GM13976 (cell line): ENCODE measurements at places on chromosomes 1 and 21.

DNA sequence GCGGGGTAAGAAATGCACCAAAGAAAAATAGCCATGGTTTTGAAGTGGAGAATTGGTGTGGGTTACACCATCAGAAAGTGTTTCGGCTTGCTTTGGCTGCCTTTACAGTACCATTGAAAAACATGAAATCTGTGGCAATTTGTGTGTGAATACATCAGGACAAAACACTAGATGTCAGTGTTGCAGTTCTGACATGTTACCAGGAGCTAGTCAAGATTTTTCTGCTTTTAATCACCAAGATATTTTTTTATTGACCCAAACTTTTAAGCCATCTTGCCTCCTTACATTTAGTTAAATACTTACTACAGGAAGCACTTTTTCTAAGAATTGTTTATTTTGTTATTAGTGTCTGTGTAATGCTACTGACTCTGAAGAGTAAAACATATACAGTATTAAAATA is 14.3 kb downstream of the RRP15 start:
- no peak for DNase-seq

GRCh38 chr1:177170756-177171535 is at the start of gene BRINP2:
BRINP2 (plus strand) TSS chr1:177170958; CDS start chr1:177229877, 58,919 bp downstream.
- no peak for DNase-seq

- no peak for DNase-seq
Measured at GRCh38 chr1:18008081-18008480, 99.5 kb upstream of the IGSF21 start.

GRCh38 chr1:109649491-109649914 is 6.4 kb upstream of the GSTM4 start:
- no peak for DNase-seq

- DNase-seq: no peak
Measured at GRCh38 chr1:224815647-224816046, 113.8 kb upstream of the DNAH14 start.

GRCh38 chr1:235147269-235147668 is 13.8 kb downstream of the RBM34 start:
- DNase-seq: no peak

- DNase-seq: no peak
Measured at GRCh38 chr1:115668579-115668978, 26.8 kb downstream of the VANGL1 start.

- DNase-seq: no peak
Measured at GRCh38 chr21:29185172-29185571, 54.7 kb downstream of the MAP3K7CL start.

- no peak for DNase-seq
Measured at GRCh38 chr1:207330011-207330710, 8.7 kb downstream of the CD55 start.

- no peak for DNase-seq
Measured at GRCh38 chr21:38289705-38290485, 33.1 kb downstream of the KCNJ15 start.

- no peak for DNase-seq
Measured at GRCh38 chr1:2384941-2385481, 6.3 kb downstream of the MORN1 start.

GRCh38 chr21:32281531-32281930 is 2.7 kb upstream of the MIS18A start:
- DNase-seq: no peak

DNA sequence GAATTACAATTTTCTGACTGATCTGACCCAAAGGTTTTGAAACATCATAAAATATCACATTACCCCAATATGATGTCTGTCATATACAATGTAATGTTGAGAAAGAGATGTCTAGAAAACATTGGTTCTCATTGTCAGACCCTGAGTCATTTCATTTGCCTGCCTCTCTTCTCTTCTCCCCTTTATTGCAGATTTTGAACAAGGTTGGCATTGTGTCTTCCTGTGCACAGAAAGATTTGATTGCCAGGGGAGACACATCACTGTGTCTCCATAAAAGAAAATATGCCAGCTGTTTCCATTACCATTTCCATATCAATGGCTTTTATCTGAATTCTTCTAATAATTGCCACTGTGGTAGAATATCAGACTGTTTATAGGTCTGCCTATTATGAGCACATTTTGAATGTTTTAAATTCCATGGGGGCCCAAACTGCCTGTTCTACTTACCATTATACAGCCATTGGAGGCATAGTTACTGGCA is 65.6 kb downstream of the IFI44 start:
- DNase-seq: no peak

- DNase-seq: no peak
Measured at GRCh38 chr1:156414461-156415064, 45.6 kb downstream of the RHBG start.

- no peak for DNase-seq
Measured at GRCh38 chr1:55670331-55671082, 455.3 kb upstream of the USP24 start.

DNA sequence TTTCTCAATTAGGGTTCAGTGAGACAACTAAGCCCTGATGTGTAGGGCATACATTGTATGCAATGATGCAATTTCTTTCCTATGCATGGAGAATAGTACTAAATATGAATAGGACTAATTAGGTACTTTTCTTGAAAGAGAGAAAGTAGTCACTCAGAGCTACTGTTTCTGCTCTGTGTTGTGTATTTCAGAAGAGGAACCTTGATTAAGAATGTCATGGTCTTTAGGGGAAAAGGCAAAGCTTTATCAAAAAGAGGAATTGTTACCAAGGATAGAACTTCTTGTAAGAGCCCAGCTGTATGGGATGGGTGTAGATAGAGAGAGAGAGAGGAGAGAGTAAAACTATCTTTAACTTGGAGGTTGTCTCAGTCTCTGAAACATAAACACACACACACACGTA is 49.1 kb downstream of the HLX start:
- DNase-seq: no peak

GRCh38 chr1:152884966-152885624 is 7.0 kb downstream of the SMCP start:
- DNase-seq: no peak

- peak; percentile 36 for DNase-seq
Measured at GRCh38 chr1:62437273-62437940, 558 bp downstream of the USP1 start.

DNA sequence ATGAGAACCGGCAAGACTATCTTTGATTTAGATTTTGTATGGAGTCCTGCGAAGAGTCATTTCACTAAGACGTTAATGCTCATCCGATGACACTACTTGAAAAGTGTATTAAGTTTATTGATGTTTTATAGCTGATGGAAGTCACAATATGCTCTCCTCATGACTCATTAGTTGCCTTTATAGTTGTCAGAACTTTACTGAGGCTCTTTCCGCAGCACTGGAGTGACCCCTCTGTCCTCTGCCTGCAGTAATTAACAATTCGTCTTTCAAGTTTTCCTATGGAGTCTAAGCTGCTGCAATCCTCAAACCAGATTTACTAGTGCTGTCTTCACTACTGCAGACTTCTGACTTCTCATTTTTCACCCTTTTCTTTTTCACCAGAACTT is 853 bp downstream of the USP16 start:
- DNase-seq: no peak

DNA sequence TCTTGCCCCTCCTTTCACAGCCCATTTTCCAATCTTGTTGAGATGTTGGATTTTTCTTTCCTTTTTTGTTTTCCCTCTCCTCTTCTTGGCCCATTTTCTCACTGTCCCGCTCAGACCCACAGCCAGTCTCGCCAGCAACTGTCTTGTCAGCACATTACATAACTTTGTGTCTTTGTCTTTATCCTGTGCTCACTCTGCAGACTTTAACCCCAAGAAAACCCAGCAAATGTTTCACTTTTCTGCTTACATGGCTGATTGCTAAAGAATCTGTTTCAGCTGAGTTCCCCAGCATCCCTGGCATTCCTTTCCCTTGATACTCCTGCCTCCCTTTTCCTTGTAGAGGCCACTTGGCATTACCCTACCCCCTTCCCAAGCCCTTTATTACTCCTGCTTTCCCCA is 74.6 kb downstream of the ZNF648 start:
- no peak for DNase-seq

GRCh38 chr21:29264721-29265120 is 34.0 kb upstream of the BACH1 start:
- no peak for DNase-seq

DNA sequence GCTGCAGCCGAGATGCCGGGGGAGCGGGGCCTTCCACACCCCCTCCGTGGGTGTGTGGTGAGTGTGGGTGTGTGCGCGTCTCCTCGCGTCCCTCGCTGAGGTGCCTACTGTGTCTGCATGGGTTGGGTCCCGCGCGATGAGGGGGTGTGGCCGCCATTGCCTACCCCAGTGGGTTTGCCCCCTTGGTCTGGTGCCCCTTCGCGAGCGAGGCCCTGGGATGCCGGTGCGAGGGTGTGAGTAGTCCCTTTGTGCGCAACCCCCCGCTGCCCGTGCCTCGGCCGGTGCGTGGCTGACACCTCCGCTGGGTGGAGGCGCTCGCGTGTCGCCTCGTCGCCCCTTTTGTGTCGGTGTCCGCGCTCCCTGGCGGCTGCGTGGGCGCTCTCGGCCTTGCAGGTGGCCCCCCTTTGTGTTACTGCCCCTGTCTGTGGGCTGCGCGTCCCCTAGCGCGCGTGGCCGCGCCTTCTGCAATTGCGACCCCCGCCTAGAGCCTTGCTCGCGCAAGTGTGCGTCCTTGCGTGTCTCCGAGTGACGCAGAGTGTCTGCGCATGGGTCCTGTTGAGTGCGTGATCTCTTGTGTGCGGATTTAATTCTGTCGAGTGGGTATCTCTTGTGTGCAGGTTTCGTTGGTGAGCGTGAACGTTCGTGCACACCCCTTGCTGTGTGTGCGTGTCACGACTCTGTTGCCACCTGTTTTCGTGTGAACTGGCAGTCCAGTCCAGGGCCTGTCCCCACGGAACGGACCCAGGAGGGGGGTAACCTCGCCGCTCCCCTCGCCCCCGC is 553 bp downstream of the TTC3 start:
- peak; percentile 52 for DNase-seq

DNA sequence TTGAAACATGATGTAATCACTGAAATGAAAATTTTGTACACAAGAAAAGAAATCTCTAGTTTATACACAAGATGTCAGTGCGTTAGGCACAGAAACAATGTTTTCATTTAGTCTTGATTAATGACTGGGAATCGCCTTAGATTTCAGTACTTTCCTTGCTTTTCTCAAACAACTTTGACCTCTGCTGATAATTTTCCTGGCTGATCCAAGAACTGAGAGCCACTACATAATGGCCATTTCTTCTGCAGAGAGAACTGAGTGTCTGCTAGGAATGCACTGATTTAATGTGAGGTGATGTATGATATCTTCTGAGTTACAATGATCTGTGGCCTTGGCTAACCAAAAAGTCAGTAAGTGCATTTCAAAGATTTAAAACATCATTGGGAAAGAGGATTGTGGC is 308.1 kb downstream of the CTH start:
- no peak for DNase-seq

- DNase-seq: no peak
Measured at GRCh38 chr1:191546803-191547202, 611.5 kb upstream of the RGS18 start.
